ENCODE measurements at places on chromosomes 5 and 9.

GRCh38 chr9:124295159-124295794, 37.5 kb downstream of the NEK6 start:
- no peak for DNase-seq

GRCh38 chr9:137458194-137459151, 661 bp downstream of the NSMF start:
- DNase-seq: no peak

GRCh38 chr5:81748556-81748955, 2.3 kb downstream of the SSBP2 start:
- no peak for DNase-seq

DNA sequence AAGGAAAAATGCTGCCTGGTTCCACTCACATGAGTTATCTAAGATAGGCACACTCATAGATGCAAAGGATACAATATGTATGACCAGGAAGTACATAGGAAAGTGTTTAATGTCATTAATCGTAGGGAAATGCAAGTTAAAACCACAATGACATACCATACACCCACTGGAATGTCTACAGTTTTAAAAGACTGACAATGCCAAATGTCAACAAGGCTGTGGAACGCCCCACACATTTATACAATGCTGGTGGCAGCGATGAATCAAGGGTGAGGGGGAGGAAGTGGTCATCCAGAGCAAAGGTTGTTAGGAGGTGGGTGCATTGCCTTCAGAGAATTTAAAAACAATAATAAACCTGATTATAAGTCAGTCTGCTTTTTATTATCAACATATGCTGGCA, 437.8 kb downstream of the ARHGEF28 start:
- no peak for DNase-seq

- DNase-seq: no peak
Measured at GRCh38 chr5:39426051-39426745, 1.4 kb upstream of the DAB2 start.

DNA sequence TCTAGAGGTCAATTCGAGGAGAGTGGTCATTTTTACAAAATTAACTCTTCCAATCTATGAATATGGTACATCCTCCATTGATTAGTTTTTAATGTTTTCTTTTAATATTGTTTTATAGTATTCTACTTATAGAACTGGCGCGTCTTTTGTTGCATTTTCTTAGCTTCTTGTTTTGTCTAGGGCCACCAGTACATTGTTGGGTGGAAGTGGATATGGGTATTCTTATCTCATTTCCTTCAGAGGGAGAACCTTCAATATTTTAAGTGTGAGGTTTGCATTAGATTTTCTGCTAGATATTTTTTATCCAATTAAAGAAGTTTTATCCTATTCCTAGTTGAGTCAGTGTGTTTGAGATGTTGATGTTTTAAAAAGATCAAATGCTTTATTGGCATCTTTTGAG, 69.8 kb downstream of the RPS23 start:
- no peak for DNase-seq

DNA sequence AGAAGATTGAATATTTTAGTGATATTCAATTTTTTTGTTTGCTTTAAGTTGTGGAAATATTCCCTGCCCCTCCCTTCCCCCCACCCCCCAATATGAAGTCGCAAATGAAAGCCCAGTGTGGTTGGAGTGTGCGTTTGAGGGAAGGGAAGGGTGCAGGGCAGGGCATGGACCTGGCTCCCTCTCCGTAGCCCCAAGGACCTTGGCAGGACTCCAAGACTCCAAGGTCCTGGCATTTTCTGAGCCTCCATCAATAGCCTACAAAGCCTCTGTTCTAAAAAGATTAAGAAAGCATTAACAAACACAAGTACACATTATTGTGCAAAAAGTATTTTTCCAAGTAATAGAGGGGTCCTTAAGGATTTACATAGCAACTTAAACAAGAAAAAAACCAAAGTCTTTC, 38.8 kb upstream of the PTPN3 start:
- DNase-seq: no peak

DNA sequence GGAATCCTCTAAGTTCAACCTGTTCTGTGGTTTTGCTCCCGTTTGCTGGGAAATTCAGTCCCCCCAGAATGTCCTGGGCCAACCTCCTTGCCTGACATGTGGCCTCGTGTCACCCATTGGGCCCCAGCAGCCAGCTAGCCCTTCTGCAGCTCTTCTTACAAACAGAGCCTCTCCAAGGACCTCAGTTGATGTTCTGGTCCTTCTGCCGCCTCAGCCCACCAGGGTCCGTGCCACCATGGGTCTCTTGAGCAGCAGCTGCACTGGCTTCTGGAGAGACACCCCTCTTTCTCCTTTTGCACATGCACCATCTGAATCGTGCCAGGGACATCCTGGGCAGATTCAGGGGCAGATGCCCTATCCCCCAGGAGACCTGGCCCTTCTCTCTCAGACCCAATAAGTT, 85.0 kb downstream of the LMX1B start:
- DNase-seq: no peak

DNA sequence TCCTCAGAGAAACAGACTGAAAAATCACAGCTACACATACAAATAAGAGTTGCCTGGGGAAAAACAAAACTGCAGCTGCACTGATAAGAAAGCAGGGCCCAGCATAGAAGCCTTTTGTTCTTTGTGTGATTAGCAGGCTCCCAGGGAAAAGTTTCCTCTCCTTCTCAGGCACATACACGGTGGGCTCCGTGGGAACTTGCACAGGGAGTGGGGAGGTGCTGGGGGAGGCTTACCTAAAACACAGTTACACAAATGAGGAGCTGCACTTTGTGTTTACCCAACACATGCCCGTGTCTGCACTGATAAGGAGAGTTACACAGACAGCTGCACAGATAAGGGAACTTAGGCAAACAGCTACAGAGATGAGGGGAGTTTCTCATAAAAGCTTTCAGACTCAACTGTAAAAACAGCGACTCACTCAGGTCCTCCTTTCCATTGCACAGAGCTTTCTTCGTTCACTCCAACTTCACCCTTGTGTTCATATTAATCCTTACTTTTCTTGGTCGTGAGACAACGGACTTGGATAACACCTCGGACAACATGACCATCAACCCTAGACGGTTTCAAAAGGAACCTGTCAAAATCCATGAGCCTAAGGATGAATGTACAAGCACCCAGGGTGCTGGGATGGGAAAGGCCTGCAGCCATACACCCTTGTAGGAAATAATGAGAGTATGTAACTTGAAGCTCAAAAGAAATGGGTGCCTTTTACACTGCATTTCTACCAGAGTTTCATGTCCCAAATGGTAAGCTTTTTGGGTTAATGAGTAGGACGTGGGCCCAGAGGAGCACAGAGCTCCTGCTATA, 50.8 kb downstream of the SERINC5 start:
- DNase-seq: no peak

DNA sequence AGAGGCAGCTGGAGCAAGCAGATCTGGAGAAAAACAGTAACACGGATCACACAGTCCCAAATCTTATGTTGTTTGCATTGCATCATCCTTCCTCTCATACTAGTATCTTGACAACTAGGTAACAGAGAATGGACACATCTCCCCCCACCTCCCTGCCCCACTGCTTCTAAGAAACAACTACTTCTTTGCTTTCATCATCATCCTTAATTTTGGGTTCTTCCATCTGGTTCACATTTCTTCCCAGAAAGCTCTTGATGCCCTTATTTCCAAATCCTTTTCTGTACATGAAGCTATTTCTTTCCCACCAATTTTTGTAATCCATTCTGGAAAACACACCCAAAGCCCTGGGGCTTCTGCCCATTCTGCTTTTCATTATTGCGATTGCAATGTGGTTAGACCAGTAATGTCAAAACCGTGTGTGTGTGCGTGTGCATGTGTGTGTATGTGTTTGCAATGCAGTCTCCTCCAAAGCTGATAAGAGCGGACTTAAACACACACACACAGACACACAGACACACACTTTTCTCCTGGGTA, 254.7 kb upstream of the SLC30A5 start:
- no peak for DNase-seq

DNA sequence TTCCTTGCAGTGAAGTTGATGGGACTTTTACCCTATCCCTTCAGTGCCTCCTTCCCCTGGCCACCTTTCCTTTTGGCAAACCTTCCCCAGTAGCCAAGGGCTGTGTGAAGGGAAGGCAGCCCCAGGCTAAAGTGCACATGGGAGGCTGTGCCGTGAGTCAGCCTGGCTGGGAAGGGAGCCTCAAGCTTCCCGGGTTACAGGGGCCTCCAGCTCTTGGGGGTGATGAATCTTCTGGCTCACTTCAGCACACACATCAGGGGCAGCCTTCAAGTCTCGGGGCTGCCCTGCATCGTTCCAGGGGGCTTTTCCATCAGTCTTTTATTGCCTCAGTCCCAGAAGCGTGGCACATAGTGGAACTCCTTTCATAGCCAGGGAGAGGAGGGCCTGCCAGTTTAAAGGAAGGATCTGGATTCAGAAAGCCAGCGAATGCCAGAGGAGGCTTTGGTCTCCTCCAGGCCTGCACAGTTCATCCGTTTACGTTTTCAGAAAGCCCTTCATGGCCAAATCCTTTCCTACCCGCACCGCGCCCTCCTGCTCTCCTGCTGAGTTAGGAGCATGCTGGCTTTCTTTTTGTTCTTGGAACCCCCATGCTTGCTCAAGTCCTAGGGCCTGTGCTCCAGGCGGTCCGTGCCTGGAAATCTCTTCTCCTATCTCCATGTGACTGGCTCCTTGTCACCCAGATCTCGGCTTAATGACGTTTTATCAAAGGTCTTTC, 134.8 kb upstream of the KLF4 start:
- DNase-seq: no peak

DNA sequence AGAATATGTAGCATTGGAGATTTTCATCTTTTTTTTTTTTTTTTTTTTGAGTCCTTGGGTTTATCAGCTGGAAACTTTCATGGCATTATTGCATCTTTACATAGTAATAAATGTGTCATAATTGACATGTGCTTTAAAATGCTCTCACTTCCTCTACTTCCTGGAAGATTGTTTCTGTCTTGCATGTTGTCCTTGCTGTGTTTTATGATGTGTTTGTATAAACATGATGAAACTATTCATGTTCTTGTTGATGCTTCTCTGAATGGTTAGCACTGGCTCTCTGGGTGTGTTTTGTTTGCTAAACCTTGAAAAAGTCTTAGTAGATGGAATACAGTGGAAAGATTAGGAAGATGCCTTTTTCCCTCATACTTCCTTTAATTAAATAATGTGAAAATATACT, 87.9 kb downstream of the IQGAP2 start:
- no peak for DNase-seq

- no peak for DNase-seq
Measured at GRCh38 chr5:92418341-92418740, 1035.2 kb upstream of the ARRDC3 start.

DNA sequence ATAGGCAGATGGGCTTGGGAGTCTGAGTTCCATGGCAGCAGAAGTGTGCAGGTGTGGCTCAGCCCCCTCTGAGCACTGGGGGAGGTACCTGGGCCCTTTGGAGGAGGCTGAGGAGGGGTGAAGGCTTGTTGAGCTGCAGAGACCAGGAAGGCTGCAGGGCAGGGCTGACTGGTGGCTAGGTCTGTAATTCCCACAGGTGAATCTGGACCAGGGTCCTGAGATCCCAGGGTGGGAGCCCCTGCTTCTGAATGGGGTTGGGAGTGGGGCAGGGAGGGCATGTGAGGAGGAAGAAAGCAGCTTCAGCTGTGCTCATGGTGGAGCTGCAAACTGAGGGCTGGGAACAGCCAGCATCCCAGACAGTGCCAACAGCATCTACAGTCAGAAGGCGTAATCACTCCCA, 111.1 kb downstream of the CACNA1B start:
- DNase-seq: no peak

DNA sequence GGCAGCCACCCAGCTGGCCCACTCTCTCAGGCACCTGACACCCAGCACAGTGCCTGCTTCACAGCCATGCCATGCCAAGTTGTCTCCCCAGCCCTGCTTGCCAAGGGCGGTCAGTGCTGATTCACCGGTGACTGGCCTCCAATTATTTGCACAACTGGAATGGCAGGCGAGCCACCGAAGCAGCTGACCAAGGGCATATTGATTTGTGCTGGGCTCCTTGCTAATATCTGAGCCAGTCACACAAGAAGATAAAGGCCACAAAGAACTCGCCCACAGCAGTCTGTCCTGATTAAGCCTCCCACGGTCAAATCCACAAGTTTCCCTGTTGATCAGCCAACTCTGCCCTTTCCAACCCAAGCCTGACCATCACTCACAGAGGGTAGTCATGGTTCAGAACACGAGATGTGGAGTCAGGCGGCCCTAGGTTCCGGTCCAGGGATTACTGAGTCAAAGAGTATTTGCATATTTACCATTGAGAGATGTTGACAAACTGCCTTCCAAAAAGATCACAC, 6.4 kb upstream of the EEIG1 start:
- no peak for DNase-seq

DNA sequence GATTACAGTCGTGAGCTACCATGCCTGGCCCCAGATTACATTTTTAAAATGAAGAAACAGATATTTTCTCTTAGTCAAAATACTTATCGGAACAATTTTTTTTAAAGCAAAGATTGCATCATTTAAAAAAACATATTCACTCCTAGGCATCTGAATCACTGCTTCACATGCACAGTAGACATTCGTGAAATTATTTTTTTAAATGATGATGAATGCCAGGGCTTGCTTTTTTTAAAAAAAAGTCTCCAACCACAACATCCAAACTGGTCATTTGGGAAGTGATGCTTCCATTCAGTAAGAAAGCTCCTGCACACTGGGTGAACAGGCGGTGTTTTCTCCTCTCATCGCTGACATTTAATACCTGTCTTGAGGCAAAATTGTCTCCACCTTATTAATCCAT, 223.0 kb upstream of the DMRT1 start:
- DNase-seq: no peak

- no peak for DNase-seq
Measured at GRCh38 chr5:78495800-78496199, 135.4 kb downstream of the SCAMP1 start.

GRCh38 chr5:96229188-96229587, 203.9 kb downstream of the PCSK1 start:
- DNase-seq: no peak

DNA sequence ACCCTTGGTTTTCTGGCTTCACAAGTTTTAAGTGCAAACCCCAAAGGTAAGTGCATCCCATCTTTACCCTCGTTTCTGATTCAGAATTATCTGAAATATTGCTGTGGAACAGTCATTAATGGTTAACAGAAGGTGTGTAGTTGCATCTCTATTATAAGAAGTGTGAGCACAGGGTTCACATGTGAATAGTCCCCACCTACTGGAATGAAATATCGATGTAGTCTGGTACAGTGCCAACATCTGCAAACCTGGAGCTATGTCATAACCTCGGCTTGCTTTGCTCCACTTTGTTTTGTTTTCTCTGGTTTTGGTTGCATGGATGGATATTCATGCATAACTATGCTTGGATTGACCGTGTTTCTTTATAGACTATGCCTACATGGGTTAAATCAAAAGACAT, 12.6 kb downstream of the HTR4 start:
- no peak for DNase-seq

DNA sequence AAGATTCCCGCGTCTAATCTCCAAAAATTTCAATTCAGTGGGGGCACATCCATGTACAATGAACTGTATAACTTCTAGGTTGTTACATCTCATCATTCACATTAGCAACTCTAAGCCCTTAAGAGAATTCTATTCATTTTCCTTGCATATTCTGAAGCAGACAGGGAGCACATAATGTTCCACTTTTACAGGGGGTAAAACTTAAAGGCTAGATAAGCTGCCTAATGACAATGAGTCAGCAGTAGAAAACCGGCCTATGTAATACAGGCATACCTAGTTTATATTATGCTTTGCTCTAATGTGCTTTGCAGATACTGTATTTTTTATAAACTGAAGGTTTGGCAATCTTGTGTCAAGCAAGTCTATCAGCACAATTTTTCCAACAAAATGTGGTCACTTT, 40.4 kb downstream of the PTAR1 start:
- no peak for DNase-seq

All from stimulated activated CD8-positive, alpha-beta memory T cell treated with anti-CD3 and anti-CD28 coated beads, Interleukin-4, amount 100 ng/mL, for 1 hour (primary cell).